ENCODE measurements at places on chromosomes 16 and 17.

- DNase-seq, result no peak
Measured at GRCh38 chr16:35210681-35211433, 1751.4 kb downstream of the TP53TG3F start.

DNA sequence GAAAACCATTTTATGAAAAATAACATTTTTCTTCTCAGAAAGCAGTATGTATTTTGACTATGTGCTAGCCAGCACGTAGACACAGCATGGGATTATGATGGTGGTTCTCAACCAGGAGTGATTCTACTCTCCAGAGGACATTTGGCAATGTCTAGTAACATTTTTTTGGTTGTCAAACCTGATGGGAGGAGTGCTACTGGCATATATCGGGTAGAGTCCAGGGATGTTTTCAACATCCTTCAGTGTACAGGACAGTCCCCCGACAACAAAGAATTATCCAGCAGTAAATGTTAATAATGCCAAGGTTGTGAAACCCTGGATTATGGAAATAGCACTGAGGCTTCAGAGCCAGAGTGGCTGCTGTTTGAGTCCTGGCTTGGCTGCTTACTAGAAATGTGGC, 27.7 kb downstream of the AP2B1 start:
- DNase-seq, result no peak

DNA sequence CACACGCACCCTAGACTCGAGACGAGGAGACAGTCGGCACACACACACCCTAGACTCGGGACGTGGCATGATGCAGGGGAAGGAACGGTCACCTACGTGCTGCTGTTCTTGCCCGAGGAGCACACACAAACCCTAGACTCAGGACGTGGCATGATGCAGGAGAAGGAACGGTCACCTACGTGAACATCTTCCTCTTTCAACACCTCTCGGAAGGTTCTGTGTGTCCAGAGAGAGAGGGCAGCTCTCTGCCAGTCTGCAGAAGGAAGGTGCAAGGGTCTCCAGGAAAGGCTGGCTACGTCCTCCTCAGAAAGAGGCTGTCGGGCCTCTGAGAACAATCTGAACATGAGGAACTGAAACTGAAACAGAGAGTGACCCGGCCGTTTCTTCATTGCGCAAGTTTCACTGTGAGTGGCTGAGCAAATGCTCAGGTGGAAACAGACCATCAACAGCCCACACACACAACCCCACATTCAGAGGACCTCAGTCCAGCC, 43.4 kb downstream of the ZNF276 start:
- peak; percentile 57 for DNase-seq

GRCh38 chr17:44024271-44024663, 9.5 kb upstream of the TMEM101 start:
- DNase-seq, result no peak

DNA sequence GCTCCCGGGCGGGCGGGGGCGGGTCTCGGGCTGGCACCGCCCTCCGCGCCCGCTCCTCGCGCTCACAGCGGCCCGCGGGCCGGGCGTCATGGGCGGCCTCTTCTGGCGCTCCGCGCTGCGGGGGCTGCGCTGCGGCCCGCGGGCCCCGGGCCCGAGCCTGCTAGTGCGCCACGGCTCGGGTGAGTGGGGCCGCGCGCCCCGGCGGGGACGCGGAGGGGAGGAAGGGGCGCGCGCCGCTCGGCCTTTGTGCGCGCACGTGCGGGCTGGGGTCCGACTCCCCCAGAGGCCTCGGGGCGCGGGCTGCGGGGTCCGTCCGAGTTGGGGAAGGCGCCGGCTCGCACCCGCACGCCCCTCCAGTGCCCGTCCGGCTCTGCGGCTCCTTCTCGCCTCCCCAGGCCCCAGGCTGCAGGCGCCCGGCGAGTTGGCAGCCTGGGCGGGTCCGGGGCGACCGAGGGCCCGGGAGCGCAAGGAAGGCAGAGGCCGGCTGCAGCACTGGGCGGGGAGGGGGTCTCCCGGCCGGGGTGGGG, at the start of gene NME4:
NME4 (plus strand) TSS at position 65 of the 527 bp plus-strand sequence; CDS start at position 89, 24 bp downstream.
- no peak for DNase-seq

DNA sequence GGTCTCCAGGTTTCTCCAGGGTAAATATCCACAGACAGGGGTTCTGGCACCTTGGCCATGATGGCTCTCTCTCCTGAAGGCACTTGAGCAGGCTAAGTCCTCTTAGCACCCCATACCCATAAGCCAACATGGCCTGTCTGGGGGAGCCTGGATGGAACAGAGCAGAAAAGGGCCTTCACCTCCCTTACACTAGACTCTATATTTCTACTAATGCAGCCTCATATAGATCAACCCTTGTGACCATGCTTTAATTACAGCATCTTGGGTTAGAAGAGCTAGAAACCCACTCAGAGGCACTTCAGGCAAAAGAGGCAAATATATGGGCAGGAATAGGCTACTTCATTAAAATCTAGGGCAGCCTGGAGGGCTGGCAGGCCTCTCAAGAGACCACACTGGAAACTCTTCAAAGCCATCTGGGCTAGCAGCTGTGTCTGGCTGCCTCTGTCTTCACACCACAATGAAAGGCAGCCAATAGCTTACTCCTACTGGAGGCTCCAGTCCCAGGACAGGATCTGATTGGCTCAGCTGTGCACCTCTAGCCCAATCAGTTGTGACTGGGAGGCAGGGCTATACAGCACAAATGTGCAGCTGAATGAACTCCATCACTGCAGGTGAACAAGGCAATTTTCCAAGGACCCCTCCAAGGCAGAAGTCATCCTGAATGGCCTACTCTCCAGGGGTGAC, 4.7 kb upstream of the CDT1 start:
- DNase-seq, result no peak

Measured in CD4-positive, alpha-beta T cell treated with Interleukin-15 for 4 hours (primary cell).